ENCODE measurements at places on chromosomes 1 and 21.

DNA sequence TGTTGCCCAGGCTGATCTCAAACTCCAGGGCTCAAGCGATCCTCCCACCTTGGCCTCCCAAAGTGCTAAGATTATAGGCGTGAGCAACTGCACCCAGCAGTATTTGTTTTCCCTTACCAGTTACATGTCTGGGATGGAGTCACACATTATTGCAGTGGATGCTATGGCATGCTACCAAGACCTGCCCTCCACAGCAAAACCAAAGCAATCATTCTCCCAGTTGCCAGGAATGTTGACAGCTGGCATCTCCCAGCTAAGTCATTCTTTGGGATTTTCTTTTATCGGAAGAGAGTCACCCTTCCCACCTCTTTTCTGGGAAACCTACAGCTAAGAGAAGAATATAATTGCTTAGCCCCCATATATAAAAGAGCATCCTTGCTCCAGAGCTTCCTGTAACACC, 49.4 kb upstream of the RGS7 start:
- DNase-seq = no peak

DNA sequence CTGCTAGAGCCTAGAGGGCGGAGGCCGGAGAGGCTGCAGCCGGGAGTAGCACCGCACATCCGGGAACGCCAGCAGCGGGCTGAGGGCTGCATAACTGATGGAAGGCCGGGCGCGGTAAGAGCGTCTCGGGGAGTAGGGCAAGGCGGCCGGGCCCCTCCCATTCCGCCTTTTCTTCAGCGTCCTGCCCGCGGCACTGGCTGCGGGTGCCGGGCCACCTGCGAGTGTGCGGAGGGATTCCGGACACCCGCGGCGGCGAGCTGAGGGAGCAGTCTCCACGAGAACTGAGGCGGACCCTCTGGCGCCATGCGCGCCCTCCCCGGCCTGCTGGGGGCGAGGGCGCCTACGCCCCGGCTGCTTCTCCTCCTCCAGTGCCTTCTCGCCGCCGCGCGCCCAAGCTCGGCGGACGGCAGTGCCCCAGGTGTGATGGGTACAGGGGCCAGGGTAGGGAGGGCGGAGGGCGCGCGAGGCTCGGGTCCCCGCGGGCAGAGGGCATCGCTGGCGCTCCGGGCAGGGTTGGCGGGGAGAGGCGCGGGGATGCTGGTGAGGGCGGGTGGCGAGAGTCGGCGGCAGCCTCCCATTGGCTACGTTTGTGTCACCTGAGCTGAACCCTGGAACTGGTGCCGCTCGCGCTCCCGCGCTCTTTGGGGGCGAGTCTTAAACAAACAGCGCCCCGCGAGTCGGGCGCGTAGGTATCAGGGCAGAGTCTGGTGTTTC, 334.4 kb downstream of the SRGAP2C start:
- DNase-seq = peak; percentile 56

DNA sequence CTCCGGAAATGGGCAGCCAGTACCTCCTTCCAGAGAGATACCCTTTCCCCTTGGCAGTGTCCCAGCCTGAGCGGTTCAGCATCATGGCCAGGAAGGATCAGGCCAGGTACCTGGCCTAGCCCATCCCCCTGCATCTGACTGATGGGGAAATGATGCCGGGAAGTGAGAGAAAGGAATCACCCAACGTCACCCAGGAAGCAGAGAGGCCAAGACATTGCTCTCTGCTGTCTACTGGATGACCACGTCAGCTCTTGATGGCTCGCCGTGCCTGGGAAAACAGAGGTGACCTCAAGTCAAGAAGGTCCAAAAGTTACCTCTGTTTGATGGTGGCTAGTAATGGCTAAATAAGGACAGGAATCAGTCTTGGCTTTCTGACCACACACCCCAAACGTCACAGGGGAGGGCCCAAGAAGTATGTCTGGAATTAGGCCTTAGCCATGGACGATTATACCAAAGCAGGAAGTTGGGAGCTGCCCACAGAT, 79.0 kb downstream of the MRPL37 start:
- no peak for DNase-seq

DNA sequence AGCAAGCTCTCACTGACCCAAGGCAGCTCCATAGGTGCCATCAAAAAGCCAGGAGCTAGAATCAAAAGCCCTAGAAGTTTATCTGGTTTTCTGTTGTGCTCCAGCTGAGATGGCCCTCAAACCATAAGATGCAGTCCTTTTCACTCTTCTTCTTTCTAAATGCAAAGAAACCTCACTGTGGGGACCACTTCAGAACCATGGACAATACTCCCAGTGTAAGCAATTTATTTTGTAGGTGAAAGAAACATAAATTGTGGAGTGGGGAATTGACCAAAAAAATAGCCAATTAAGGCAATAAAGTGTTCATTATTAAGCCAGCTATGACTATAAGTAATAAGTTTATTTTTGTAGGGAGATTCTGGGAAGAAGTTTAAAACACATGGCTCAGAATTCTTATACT, 1399.9 kb downstream of the PLA2G4A start:
- DNase-seq = no peak

GRCh38 chr1:63454269-63454668, 68.8 kb downstream of the ITGB3BP start:
- DNase-seq = no peak

- DNase-seq = no peak
Measured at GRCh38 chr1:218436997-218437396, 91.9 kb downstream of the TGFB2 start.

GRCh38 chr1:41482001-41482765, 2.3 kb downstream of the EDN2 start:
- DNase-seq = no peak

DNA sequence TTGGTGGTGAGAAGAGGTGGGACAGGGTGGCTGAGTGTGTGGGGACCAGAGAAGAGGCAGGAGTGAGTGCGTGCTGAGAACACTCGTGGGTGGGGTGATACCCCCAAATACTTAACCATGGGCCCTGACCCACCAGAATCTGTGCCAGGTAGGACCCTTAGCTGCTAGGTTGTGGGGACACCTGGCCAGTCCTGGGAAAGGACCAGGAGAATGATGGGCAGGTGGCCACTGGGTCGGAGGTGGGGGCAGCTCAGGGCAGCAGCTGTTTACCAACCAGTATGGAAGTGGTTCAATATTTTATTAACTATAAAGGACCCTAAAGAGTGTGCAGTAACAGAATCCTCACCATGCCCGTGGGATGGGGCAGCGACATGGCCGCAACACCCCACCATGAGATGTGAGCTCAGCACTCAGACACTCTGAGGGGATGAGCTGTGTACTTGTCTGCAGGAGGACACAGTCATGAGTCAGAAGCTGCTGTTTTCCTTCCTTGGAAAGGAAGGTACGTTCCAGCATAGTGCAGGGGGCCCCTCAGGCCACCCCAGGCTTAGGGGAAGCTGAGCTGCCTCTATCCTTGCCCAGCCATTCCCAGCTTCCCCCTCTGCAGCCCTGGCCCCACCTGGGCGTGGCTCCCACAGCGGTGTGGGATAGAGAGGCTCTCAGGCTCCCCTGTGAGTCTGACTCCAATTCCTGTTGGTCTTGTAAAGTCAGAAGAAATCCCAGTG, 25.4 kb downstream of the TEX35 start:
- no peak for DNase-seq

GRCh38 chr1:111197598-111198284, 2.7 kb downstream of the DENND2D start:
- DNase-seq = peak; percentile 54

DNA sequence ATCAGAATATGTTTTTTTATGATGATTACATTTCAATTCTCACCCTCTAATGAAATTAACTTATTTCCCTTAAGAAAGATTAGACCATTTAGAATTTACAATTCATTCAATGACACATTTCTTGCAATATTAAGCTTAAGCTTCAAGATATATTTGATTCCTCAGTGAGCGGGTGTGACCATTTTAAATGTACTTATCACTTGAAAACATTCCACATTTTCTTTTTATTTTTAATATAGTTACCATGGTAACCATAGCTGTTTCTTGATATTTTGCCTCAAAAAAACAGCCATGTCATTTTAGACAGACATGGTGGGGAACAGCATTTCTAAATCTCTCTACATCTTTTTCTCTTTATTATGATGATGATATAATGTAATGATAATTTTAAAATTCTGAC, 1029.0 kb upstream of the B3GALT2 start:
- no peak for DNase-seq

GRCh38 chr21:17693801-17694200, 81.1 kb upstream of the BTG3 start:
- no peak for DNase-seq

- no peak for DNase-seq
Measured at GRCh38 chr1:23169727-23170335, 1.2 kb upstream of the LUZP1 start.

DNA sequence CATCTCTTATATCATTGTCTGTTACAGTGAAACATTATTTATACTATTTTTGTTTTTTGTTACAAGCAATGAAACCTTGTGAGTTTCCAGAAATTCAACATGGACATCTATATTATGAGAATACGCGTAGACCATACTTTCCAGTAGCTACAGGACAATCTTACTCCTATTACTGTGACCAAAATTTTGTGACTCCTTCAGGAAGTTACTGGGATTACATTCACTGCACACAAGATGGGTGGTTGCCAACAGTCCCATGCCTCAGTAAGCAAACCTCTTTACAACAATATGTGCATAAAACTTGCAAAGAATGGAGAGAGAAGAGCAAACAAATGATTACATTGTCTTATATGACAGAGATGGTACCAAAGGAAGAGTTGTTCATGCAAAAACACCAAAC, 22.4 kb downstream of the CFHR4 start:
- no peak for DNase-seq

DNA sequence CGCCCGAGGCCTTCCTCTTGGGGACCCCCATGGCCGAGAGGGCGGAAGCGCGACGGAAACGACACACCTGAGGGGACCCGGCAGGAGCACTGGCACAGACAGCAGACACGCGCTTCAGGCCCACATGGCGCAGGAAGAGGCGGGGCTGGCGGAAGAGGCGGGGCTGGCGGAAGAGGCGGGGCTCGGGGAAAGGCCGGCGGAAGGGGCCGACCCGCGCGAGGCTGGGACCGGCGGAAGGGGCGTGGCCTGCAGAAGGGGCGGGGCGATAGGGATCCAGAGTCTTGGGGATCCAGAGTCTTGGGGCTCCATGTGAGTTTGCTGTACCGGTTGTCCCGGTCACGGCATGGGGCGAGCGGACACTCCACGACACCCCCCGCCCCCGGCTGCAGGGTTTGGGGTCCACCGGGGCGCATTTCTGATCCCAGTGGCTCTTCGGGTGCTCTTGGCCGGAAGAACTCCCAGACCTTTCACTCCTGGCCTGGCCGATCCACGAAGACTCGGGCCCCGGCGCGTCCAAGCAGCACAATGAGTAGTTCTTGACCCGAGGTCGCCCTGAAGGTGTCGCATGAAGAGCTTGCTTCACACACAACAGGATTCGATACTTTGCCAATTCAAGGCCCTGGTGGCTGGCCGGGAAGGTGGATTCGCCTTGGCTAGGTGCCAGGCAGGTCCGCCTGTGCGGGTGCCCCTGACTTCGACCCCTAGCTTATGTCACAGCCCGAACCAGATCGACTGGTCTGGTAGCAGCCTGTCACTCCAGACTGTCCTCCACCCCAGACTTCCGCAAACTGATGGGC, at the start of gene URB1:
URB1 (minus strand) TSS at position 133 of the 797 bp plus-strand sequence; CDS start at position 31, 102 bp downstream.
- DNase-seq = peak; percentile 89

- no peak for DNase-seq
Measured at GRCh38 chr1:30043731-30044408, 679.5 kb downstream of the MATN1 start.

GRCh38 chr1:200867018-200867811, 5.6 kb upstream of the GPR25 start:
- no peak for DNase-seq

GRCh38 chr1:40857737-40858136, 4.4 kb downstream of the CITED4 start:
- no peak for DNase-seq

DNA sequence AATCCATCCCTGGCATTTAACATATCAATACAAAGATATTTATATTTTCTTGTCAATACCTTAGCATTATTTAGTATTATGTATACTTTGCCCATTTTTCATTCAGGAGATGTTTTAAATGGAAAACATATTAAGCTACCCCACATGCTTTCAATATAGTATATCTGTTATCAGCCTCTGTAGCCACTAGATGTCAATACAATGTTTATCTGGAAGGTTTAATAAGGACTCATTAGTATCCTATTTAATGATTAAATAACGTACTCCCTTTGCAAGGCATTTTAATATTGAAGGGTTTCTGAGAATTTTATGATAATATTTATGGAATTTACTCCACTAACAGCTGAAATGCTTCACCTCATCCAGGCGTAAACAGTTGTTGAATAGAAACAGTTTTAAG, 329.5 kb upstream of the ADGRL2 start:
- no peak for DNase-seq

GRCh38 chr1:22662318-22662717, 9.3 kb downstream of the C1QB start:
- no peak for DNase-seq

- no peak for DNase-seq
Measured at GRCh38 chr1:228494970-228495853, 8.0 kb downstream of the RNF187 start.

DNA sequence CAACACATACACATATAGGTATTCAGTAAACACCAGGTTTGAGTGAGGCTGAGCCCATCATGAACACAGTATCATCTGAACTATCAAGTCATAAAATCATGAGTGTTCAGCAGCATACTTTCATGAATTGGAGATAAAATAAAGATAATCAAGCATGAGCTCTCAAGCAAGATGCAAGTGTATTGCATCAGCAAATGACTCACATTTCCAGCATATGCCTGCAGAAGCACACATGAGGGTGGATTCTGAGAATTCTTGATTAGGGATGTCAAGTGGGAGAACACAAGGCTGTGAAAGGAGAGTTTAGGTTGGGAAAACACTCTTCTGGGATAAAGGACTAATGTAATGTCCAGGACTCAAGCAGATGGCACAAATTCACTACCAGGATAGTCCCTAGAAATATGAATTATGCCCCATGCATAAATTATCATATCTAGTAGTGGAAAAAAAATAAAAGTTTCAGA, 299.2 kb downstream of the SRGAP2C start:
- DNase-seq = no peak

DNA sequence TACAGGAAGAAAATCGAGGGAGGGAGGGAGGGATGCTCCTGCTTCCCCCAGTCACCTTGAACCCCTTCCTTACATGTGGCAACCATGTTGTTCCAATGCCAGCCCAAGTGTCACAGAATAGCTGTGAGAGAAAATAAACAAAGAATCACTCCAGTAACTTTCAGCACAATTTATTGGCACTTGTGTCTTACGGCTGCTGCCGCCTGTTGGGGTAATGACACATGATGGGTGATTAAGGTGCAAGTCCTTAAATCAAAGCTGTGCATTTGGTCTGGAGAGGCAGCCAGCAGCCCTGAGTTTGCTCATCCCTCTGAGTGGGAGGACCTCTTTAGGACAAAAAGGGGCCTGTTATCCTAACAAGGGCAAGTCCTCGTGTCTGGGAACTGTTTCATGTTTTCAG, 377.7 kb downstream of the PCP4 start:
- no peak for DNase-seq

GRCh38 chr1:203791498-203791897, 3.9 kb upstream of the ZBED6 start:
- no peak for DNase-seq

DNA sequence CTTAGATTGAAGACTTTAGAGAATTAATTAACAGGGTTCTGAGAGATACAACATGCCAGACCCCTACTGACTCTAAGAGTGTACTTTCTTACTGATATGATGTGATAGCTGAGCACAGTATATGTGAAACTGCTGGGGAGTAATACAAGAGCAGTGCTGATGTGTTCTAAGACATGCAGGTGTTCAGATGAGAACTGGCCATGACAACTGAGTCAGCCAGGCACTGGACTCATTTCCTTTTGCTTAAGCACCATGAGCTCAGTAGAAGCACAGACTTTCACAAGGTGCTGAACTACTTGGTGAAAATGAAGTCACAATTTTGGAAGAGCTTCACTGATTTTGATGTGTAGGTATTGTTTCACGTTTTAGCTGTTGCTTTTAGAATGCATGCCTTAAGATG, 15.9 kb upstream of the POGZ start:
- DNase-seq = no peak

All from stimulated activated CD8-positive, alpha-beta memory T cell treated with anti-CD3 and anti-CD28 coated beads, Interleukin-4, amount 100 ng/mL, for 1 hour (primary cell).